ENCODE measurements at places on chromosomes 12 and 14. TPM values are rescaled to one million over a fixed set of nuclear protein-coding genes. Genes with fewer than 3 reads are reported as not detected.

The FAM90A1 gene
- 0.17 TPM for total RNA-seq

The KCNC2 gene
- total RNA-seq = not detected

The KRT82 gene
- not detected for total RNA-seq

The ANO2 gene
- total RNA-seq = not detected

The IL31 gene
- not detected for total RNA-seq

The MAP1LC3B2 gene
- total RNA-seq = 0.17 TPM

The KRT6C gene
- not detected for total RNA-seq

The ARF3 gene
- 66.6 TPM for total RNA-seq

The EMP1 gene
- 471 TPM for total RNA-seq

The SERPINA12 gene
- total RNA-seq = not detected

The KRT71 gene
- total RNA-seq = not detected

The SNRPF gene
- total RNA-seq = 15.0 TPM

The CAPZA3 gene
- not detected for total RNA-seq

The ACSM4 gene
- not detected for total RNA-seq

The PLA2G1B gene
- not detected for total RNA-seq

The FOXG1 gene
- total RNA-seq = 0.15 TPM

The CPNE6 gene
- total RNA-seq = not detected

The CMKLR1 gene
- under 0.01 TPM for total RNA-seq

Data from bronchus fibroblast of lung (primary cell).